ENCODE measurements at places on chromosomes 4 and X. TPM values are rescaled to one million over a fixed set of nuclear protein-coding genes. Genes with fewer than 3 reads are reported as not detected.

DNA sequence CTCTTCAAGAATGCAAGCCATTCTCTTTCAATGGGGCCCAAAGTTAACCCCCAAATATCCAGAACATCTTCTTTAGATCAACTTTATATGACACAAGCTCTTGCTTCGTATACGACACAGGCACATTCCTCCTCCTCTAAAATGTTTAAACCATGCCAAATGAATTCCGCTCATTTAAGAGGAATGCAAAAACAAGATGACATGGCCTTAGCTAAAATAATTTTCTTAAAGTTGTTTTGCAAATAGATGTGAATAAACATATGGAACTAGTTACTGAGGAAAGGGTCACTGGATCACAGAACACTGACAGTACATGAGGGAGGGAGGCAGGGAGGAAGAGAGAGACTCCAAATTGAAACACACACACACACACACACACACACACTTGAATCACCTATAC, 97.4 kb downstream of the RASL11B start:
- DNase-seq, result no peak

GRCh38 chr4:53847965-53848364, 216.4 kb downstream of the CHIC2 start:
- no peak for DNase-seq

- peak; percentile 71 for DNase-seq
Measured at GRCh38 chr4:186719925-186720694, 3.5 kb downstream of the FAT1 start.

The RNF175 gene
- 0.83 TPM for total RNA-seq

DNA sequence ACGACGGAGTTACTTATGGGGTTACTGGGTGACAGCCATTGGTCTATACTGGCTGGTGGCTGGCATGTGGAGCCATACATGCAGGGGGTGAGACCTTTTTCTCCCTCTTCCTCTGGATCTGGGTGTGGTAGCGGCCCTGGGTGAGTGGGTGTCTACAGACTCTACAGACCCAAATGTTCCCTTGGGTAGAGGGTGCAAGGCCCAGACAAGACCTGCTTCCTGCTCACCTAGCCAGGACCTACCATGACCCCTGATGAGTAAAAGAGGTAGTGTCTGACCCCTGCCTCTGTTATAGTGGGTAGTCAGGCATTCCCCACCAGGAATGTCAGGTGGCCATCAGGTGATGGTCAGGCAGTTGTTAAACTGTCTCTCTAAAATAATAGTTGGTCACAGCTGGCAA, 66.8 kb downstream of the SLC2A9 start:
- no peak for DNase-seq

The CLDN34 gene
- not detected for total RNA-seq

DNA sequence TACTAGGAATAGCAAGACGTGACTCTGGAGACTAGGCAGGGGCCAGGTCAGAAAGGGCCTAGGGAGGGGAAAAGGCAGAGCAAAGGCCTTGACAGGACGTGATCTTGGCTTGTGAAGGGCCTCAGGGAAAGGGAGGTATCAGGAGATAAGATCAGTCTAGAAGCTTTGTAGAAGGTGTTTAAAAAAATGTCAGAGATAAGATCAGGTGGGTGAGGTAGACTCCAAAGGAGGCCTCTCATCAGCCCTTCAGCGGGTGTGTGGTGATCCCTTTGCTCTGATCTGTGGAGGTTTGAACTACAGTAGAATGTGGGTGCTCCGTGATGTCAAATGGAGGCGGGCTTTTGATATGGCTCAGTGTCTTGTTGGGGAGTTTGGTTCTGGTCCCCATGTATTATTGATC, 78.8 kb upstream of the PRPS1 start:
- no peak for DNase-seq

GRCh38 chr4:147039976-147040575, 94.4 kb upstream of the TTC29 start:
- DNase-seq, result no peak

The TEX13B gene
- total RNA-seq, result not detected

The FAM47A gene
- total RNA-seq, result not detected

- peak; percentile 27 for DNase-seq
Measured at GRCh38 chr4:158578476-158578875, 56.8 kb downstream of the RXFP1 start.

- DNase-seq, result no peak
Measured at GRCh38 chr4:183638436-183638835, 20.5 kb downstream of the RWDD4 start.

GRCh38 chrX:93259029-93259428, 414.3 kb downstream of the NAP1L3 start:
- DNase-seq, result no peak
